ENCODE measurements at places on chromosomes 6 and 20.

- no peaks in the 10 kb centered on the region for H3K36me3 ChIP-seq
- H3K27me3 ChIP-seq: no peaks in the 10 kb centered on the region
- no peak overlapping the region for H3K27ac ChIP-seq
- no peak overlapping the region for H3K4me3 ChIP-seq
These were observed 48.5 kb downstream of the FYN start for GRCh38 chr6:111824608-111825337.

GRCh38 chr6:137123078-137123477, 50.4 kb downstream of the IL22RA2 start:
- no peaks in the 10 kb centered on the region for H3K27me3 ChIP-seq
- no peak overlapping the region for H3K4me3 ChIP-seq
- H3K36me3 ChIP-seq: no peaks in the 10 kb centered on the region
- H3K4me1 ChIP-seq: peaks cover 29% of the 10 kb centered on the region
- DNase-seq: no peak

- H3K27me3 ChIP-seq: no peaks in the 10 kb centered on the region
- peaks cover 66% of the 10 kb centered on the region for H3K4me1 ChIP-seq
- no peaks in the 10 kb centered on the region for H3K36me3 ChIP-seq
- peak overlapping the region; percentile 54 for H3K27ac ChIP-seq
- H3K4me3 ChIP-seq: peak overlapping the region; percentile 33
- DNase-seq: peak; percentile 61
These were observed 108.7 kb downstream of the FYN start for GRCh38 chr6:111764238-111765175.

DNA sequence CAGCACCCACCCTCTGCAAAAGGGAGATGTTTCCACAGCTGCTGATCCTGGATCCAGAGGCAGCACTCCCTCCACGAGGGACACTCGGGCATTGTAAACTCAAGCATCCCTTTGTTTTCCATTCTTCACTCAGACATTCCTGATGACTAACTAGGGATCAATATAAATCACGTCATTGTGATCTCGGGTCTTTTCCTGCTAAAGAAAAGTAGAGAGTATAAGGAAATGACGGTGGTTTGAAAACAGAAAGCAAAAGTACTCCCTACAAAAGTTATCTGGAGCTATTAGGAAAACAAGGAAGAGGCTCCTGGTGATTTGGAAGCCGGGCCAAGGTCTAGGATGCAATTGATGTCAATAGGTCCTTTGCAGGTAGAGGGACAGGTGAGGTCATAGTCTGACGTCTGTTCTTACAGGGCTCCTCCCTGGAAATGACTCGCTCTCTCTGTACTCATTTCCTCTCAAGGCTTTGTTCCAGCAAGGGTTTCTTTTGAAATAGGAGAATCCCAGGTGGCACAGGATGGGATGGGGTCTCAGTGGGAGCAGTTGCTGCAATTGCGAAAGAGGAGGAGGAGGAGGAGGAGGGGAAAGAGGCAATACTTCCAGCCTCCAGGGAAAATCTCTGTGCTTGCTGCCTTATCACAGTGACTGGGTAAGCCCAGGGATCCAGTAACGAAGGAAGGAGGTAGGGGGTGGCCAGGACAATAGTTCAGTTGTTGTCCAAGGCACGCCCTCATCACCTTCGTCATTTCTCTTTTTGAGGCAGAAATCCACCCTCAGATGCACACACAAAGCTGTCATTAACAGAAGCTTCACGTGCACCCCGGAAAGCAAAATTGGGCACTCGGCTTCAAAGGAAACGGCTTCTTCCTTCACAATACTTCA, 222.8 kb downstream of the LY86 start:
- no peaks in the 10 kb centered on the region for H3K27me3 ChIP-seq
- peak overlapping the region; percentile 84 for H3K4me3 ChIP-seq
- peaks cover 22% of the 10 kb centered on the region for H3K4me1 ChIP-seq
- peak overlapping the region; percentile 32 for H3K27ac ChIP-seq
- H3K36me3 ChIP-seq: no peaks in the 10 kb centered on the region

- no peak overlapping the region for H3K4me3 ChIP-seq
- H3K27me3 ChIP-seq: no peaks in the 10 kb centered on the region
- no peak for DNase-seq
These were observed 256.1 kb downstream of the PLCB1 start for GRCh38 chr20:8388141-8388540.

- H3K36me3 ChIP-seq: no peaks in the 10 kb centered on the region
- no peak overlapping the region for H3K4me3 ChIP-seq
- DNase-seq: no peak
These were observed 43.8 kb downstream of the BMP6 start for GRCh38 chr6:7769702-7770101.

DNA sequence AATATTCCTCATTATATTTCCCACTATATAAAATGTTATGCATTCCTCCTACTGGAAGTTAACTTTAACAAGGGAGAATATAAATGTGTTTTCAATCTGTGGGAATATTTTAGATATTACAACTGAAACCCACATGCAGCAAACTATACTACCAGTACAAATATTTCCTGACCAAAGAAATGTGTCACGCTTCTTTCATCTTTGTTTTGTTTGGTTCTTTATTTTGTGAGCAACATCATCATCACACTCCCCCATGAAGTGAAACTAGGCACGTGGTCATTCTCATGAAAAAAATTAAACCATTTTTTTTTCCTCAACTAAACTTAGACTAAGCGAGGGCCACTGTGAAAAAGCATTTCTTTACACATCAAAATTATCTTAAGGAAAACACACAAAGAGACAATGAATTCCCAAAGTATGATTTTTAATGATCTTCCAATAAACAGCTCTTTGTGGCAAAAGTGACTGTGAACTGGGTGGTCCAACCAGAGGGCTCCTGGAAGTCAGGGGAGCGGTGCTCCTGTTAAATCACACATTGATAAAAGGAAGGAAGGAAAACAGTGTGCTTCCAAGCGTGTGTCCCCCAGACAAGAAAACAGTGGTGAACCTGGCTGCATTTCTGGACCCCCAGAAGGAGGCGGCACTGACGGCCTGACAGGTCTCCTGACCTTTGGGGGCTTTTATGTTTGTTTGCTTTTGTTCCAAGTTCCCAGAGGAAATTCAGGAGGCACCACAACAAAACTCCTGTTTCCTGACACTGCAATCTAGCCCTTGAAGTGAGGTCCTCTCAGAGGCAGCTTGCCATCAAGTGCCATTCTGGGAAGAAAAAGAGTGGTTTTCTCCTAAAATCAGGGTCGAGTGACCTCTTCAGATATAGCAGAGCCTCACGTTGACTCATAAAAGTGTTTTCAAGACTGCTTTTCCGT, 166.8 kb upstream of the FOXQ1 start:
- no peaks in the 10 kb centered on the region for H3K27me3 ChIP-seq
- H3K4me3 ChIP-seq: no peak overlapping the region
- no peaks in the 10 kb centered on the region for H3K36me3 ChIP-seq
- no peaks in the 10 kb centered on the region for H3K4me1 ChIP-seq
- no peak overlapping the region for H3K27ac ChIP-seq
- no peak for DNase-seq

DNA sequence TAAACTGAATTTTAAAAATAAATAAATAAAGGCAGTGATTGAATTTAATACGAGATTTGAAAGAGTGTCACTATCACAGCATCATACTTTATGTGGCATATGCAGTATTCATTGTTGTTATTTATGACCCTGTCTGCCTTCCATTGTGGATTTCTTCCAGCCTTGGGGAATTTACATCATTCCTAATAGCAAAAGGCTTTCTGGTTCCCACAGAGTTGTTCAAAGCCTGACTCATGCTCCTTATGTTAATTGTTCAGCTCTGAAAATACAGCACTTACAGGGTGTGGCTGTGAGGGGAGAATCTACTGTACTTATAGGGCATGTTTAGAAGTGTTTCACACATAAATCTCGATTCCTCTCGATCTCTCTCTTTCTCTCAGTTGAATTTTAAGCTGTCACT, 54.4 kb downstream of the JAG1 start:
- H3K4me3 ChIP-seq: no peak overlapping the region
- no peaks in the 10 kb centered on the region for H3K36me3 ChIP-seq
- no peak for DNase-seq

DNA sequence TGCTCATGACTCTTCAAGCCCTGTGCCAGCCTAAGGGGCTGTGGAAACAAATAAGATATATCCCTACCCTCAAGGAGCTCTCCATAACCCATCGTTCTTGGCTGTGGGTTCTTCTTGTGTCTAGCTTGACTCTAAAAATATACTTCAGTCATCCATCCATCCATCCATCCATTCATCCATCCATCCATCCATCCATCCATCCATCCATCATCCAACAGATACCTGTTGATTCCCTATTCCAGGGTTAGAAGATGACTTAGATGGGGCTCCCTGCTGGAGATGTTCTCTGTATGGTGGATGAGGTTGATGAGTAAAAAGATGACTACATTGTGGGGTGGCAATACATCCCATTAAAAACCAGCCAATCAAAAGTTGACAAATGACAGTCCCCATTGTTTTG, 23.5 kb downstream of the HCK start:
- H3K4me3 ChIP-seq: no peak overlapping the region
- H3K27me3 ChIP-seq: no peaks in the 10 kb centered on the region
- DNase-seq: no peak
- H3K36me3 ChIP-seq: peaks cover 44% of the 10 kb centered on the region
- H3K4me1 ChIP-seq: peaks cover 2% of the 10 kb centered on the region
- H3K27ac ChIP-seq: no peak overlapping the region

DNA sequence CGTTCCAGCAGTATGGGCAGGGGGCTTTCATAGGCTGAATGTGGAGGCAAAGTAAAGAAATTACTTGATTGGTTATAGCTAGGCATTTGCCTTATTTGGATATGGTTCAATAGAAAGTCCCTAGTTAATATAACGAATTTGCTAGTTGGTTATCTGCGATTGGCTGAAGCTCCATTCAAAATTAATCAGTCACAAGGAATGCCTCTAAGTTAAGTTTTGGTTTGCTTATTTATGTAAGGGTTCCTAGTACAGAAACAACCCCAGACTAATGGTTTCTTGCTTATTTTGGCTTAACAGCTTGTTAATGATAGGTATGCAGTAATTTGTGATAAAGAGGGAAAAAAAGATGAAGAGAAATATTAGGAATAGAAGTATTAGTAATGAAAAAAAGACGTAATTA, 87.5 kb downstream of the JAG1 start:
- DNase-seq: no peak
- H3K36me3 ChIP-seq: no peaks in the 10 kb centered on the region
- H3K4me1 ChIP-seq: no peaks in the 10 kb centered on the region
- H3K4me3 ChIP-seq: no peak overlapping the region
- no peaks in the 10 kb centered on the region for H3K27me3 ChIP-seq
- no peak overlapping the region for H3K27ac ChIP-seq

DNA sequence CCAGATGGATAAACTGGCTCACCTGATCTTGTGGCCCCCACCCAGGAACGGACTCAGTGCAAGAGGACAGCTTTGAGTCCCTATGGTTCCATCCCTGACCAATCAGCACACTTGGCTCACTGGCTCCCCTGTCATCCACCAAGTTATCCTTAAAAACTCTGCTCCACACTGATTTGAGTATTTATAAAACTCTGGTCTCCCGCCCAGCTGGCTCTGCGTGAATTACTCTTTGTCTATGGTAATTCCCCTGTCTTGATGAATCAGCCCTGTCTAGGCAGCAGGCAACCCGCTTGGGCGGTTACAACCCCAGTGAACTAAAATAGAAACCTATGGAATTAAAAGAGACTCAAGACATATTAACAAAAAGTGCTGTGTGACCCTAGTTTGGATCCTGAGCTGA, 38.1 kb upstream of the CD83 start:
- peaks cover 32% of the 10 kb centered on the region for H3K4me1 ChIP-seq
- DNase-seq: no peak
- H3K36me3 ChIP-seq: no peaks in the 10 kb centered on the region
- no peaks in the 10 kb centered on the region for H3K27me3 ChIP-seq

GRCh38 chr6:42891199-42891722, 11.8 kb downstream of the RPL7L1 start:
- H3K36me3 ChIP-seq: no peaks in the 10 kb centered on the region
- H3K4me3 ChIP-seq: peak overlapping the region; percentile 76
- DNase-seq: no peak
- H3K4me1 ChIP-seq: peaks cover 26% of the 10 kb centered on the region

- H3K27ac ChIP-seq: no peak overlapping the region
- H3K4me1 ChIP-seq: no peaks in the 10 kb centered on the region
- DNase-seq: no peak
- no peaks in the 10 kb centered on the region for H3K27me3 ChIP-seq
These were observed 211.9 kb downstream of the CENPW start for GRCh38 chr6:126551832-126552231.

GRCh38 chr6:39350723-39351505, 28.4 kb upstream of the KCNK16 start:
- H3K4me1 ChIP-seq: no peaks in the 10 kb centered on the region
- peaks cover 3% of the 10 kb centered on the region for H3K27me3 ChIP-seq
- H3K36me3 ChIP-seq: no peaks in the 10 kb centered on the region
- no peak overlapping the region for H3K4me3 ChIP-seq
